Chondrocyte (in vitro differentiated cells): ENCODE measurements at places on chromosomes 6 and 20.
A peak's percentile ranks its signal among the peaks of the same experiment; 100 is the strongest.

GRCh38 chr6:78243519-78243918, 590.7 kb downstream of the MEI4 start:
- no peak overlapping the region for H3K27ac ChIP-seq
- H3K27me3 ChIP-seq, result no peaks in the 10 kb centered on the region
- no peaks in the 10 kb centered on the region for H3K36me3 ChIP-seq
- DNase-seq, result no peak
- H3K4me3 ChIP-seq, result no peak overlapping the region
- H3K4me1 ChIP-seq, result no peaks in the 10 kb centered on the region

DNA sequence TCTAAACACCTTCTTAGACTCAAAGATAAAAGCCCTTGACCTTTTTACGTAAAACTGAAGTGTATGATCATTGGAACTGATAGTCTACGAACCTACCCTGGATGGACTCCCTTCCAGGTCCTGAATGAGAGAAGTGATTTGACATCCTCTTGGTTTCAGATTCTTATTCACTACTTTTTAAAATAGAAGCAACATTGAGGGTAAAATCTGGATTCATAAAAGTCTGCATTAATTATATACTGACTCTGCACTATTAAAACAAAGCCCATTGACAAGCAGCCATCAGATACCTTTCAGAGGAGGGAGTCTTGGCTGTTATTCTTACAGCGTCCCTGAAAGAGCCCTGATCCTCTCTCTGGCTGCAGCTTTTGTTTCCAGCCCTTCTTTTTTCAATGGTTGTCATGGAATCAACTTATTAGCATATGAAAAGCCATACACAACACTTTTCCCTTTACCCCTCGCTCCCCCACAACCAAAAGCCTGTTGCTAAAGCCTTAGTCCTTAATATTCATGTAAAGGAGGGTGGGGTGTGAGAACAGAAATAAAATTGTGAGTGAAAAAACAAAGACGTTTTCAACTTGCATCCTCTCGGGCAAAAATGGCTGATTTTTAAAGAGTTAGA, 270.0 kb upstream of the MARCKS start:
- no peak overlapping the region for H3K4me3 ChIP-seq
- peaks cover 24% of the 10 kb centered on the region for H3K4me1 ChIP-seq
- H3K36me3 ChIP-seq, result no peaks in the 10 kb centered on the region
- no peaks in the 10 kb centered on the region for H3K27me3 ChIP-seq
- no peak overlapping the region for H3K27ac ChIP-seq

DNA sequence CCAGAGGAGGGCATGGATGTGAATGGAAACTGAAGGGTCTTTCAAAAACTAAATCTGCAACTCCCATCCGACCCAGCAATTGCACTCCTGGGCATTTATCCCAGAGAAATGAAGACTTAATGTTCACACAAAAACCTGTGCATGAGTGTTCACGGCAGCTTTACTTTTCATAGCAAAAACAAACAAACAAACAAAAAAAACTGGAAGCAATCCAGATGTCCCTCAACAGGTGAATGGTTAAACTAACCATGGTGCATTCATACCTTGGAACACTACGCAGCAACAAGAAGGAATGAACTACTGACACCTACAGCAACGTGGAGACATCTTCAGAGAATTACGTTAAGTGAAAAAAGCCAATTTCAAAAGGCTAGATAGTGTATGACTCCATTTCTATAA, 32.2 kb downstream of the PMEPA1 start:
- H3K36me3 ChIP-seq, result peaks cover 7% of the 10 kb centered on the region
- DNase-seq, result no peak
- H3K27me3 ChIP-seq, result no peaks in the 10 kb centered on the region
- H3K27ac ChIP-seq, result no peak overlapping the region

- H3K27me3 ChIP-seq, result no peaks in the 10 kb centered on the region
- peaks cover 44% of the 10 kb centered on the region for H3K4me1 ChIP-seq
- H3K4me3 ChIP-seq, result peak overlapping the region; percentile 4
Observed at GRCh38 chr6:35485402-35485877, 11.4 kb downstream of the TEAD3 start.

GRCh38 chr20:15895126-15895525, 678.1 kb downstream of the KIF16B start:
- no peaks in the 10 kb centered on the region for H3K27me3 ChIP-seq
- H3K4me3 ChIP-seq, result no peak overlapping the region
- H3K36me3 ChIP-seq, result no peaks in the 10 kb centered on the region
- H3K4me1 ChIP-seq, result no peaks in the 10 kb centered on the region
- H3K27ac ChIP-seq, result no peak overlapping the region

GRCh38 chr6:17336425-17336824, 55.3 kb downstream of the RBM24 start:
- no peak overlapping the region for H3K4me3 ChIP-seq
- no peaks in the 10 kb centered on the region for H3K36me3 ChIP-seq
- H3K4me1 ChIP-seq, result peaks cover 22% of the 10 kb centered on the region

DNA sequence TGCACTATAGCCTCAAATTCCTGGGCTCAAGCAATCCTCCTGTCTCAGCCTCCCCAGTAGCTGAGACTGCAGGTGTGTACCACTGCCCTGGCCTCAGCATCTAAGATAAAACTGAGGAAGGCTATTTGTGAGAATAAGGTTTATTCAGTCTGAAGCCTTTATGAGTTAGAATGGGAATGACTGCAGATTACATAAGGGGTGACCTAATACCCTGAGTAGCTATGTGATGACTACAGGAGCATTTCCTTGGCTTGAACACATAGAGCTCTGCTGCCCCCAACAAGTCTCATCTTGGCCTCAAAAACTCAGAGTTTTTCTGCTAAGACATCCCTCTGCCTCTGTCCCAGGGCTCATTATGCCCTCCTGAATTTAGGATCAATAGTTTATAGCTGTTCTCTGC, 7.6 kb downstream of the GSS start:
- no peak overlapping the region for H3K27ac ChIP-seq
- no peaks in the 10 kb centered on the region for H3K27me3 ChIP-seq
- H3K4me3 ChIP-seq, result no peak overlapping the region
- H3K4me1 ChIP-seq, result peaks cover 6% of the 10 kb centered on the region
- DNase-seq, result no peak

GRCh38 chr20:35572838-35573237, 31.0 kb downstream of the ERGIC3 start:
- H3K27ac ChIP-seq, result no peak overlapping the region
- H3K4me1 ChIP-seq, result no peaks in the 10 kb centered on the region
- no peak overlapping the region for H3K4me3 ChIP-seq
- H3K27me3 ChIP-seq, result peaks cover 1% of the 10 kb centered on the region

DNA sequence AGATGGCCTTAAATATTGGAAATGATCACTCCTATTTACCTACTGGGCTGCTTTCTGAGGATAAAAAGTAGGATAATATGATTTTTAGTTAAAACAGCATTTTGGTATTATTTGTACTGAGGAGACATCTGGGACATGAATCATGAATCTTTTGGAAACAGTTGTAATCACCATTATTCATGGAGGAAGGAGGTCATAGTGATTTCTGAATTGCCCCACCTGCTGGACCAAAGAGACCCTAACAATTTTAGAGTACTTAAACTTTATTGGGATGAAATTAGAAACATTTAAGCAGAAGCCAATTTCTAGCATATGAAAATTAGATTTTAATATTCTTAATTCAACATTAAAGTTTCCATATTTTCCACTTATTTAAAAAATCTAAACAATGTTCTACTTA, 108.4 kb upstream of the SIM1 start:
- no peak for DNase-seq
- peaks cover 7% of the 10 kb centered on the region for H3K4me1 ChIP-seq
- H3K27ac ChIP-seq, result no peak overlapping the region
- peaks cover 18% of the 10 kb centered on the region for H3K36me3 ChIP-seq
- H3K4me3 ChIP-seq, result no peak overlapping the region

DNA sequence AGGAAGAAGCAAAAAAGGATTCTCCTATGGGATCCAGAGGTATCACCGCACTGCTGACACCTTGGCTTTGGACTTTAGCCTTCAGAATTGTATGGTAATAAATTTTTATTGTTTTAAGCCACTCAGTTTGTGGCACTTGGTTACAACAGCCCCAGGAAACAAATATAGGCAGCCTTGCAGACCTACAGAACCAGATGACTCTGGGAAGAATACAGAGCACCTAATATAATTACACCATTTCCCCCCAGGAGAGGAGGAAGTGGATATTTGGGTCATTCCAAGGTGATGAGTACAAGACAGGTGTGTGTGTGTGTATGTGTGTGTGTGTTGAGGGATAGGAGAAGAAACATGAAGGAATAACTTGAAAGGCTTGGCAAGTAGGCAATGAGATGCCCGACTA, 84.2 kb upstream of the ENPP5 start:
- no peaks in the 10 kb centered on the region for H3K27me3 ChIP-seq
- H3K4me3 ChIP-seq, result no peak overlapping the region
- no peaks in the 10 kb centered on the region for H3K4me1 ChIP-seq
- no peaks in the 10 kb centered on the region for H3K36me3 ChIP-seq
- no peak overlapping the region for H3K27ac ChIP-seq

DNA sequence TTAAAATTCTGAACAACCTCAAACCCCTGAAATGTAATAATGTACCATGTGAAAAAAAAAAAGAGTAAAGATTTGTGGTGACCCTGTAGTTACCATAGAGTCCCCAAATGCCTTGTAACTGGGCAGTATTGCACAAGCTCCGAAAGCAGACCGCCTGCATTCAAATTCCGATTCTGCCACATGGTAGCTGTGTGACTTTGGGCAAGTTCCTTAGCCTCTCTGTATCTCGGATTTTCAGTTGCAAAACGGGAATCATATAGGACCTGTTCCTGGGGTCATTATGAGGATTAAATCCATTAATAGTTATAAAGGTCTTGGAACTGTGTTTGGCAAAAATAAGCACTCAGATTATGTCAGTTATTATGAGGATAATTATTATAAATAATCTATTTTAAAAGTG, 43.6 kb downstream of the TSPYL4 start:
- H3K4me3 ChIP-seq, result no peak overlapping the region
- H3K27ac ChIP-seq, result no peak overlapping the region
- DNase-seq, result no peak
- peaks cover 32% of the 10 kb centered on the region for H3K4me1 ChIP-seq
- H3K27me3 ChIP-seq, result no peaks in the 10 kb centered on the region

DNA sequence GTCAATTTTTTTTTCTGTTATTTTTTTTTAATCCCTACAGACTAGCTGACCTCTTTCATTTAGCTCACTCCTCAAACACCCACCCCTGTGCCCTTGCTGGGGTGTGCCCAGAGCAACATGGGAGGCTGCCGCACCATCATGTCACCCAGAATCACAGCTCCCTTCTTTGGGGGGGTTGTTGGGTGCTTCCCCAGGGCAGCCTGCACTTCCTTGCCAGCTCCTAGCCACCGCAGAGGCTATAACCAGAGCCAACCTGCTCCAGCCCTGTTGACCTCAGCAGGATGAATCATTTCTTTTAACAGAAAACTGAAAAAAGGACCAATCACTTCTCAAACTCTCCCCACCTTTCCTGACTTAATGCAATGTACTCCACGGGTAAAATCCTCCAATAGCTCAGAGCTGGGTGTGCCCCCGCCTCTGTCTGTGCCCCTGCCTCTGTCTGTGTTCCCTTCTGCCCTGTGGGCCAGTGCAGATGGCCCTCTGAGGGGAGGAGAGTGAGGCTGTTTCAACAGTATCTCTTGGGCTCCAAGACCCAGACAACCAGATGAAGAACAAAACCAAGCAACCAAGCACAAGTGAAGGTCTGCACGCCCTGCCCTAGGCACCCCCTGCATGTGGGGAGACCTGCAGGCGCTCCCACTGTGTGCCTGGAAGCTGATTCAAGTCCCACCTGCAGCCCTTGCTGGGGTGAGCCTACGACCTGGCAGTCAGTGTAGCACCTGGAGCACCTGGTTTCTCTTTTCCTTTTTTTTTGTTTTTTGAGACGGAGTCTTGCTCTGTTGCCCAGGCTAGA, 67.7 kb downstream of the PYGB start:
- no peaks in the 10 kb centered on the region for H3K27me3 ChIP-seq
- peak; percentile 58 for DNase-seq
- peak overlapping the region; percentile 12 for H3K27ac ChIP-seq
- no peak overlapping the region for H3K4me3 ChIP-seq
- no peaks in the 10 kb centered on the region for H3K36me3 ChIP-seq

- peaks cover 40% of the 10 kb centered on the region for H3K27me3 ChIP-seq
- DNase-seq, result no peak
- H3K4me3 ChIP-seq, result no peak overlapping the region
- H3K36me3 ChIP-seq, result peaks cover 1% of the 10 kb centered on the region
- no peak overlapping the region for H3K27ac ChIP-seq
- peaks cover 12% of the 10 kb centered on the region for H3K4me1 ChIP-seq
Observed at GRCh38 chr6:138157986-138158638, 3.6 kb upstream of the ARFGEF3 start.

GRCh38 chr6:22026164-22026678, 270.6 kb downstream of the PRL start:
- H3K4me1 ChIP-seq, result peaks cover 27% of the 10 kb centered on the region
- no peak overlapping the region for H3K27ac ChIP-seq
- no peak overlapping the region for H3K4me3 ChIP-seq

GRCh38 chr20:62734326-62734725, 25.7 kb downstream of the NTSR1 start:
- DNase-seq, result no peak
- peaks cover 3% of the 10 kb centered on the region for H3K36me3 ChIP-seq
- no peaks in the 10 kb centered on the region for H3K4me1 ChIP-seq
- H3K27ac ChIP-seq, result no peak overlapping the region

- H3K4me1 ChIP-seq, result peaks cover 19% of the 10 kb centered on the region
- DNase-seq, result no peak
- peak overlapping the region; percentile 95 for H3K4me3 ChIP-seq
- H3K27ac ChIP-seq, result peak overlapping the region; percentile 92
- no peaks in the 10 kb centered on the region for H3K27me3 ChIP-seq
- no peaks in the 10 kb centered on the region for H3K36me3 ChIP-seq
Observed at GRCh38 chr6:70413992-70414494, 735 bp downstream of the FAM135A start.

GRCh38 chr20:35192118-35192872, 20.4 kb downstream of the PROCR start:
- H3K27ac ChIP-seq, result no peak overlapping the region
- H3K36me3 ChIP-seq, result peaks cover 24% of the 10 kb centered on the region
- H3K4me1 ChIP-seq, result no peaks in the 10 kb centered on the region
- peaks cover 6% of the 10 kb centered on the region for H3K27me3 ChIP-seq

- H3K36me3 ChIP-seq, result no peaks in the 10 kb centered on the region
- peaks cover 13% of the 10 kb centered on the region for H3K27me3 ChIP-seq
- H3K4me1 ChIP-seq, result peaks cover 23% of the 10 kb centered on the region
Observed at GRCh38 chr6:41028561-41029412, 10.2 kb downstream of the UNC5CL start.

- H3K4me3 ChIP-seq, result no peak overlapping the region
- no peaks in the 10 kb centered on the region for H3K27me3 ChIP-seq
- peaks cover 15% of the 10 kb centered on the region for H3K4me1 ChIP-seq
- no peak overlapping the region for H3K27ac ChIP-seq
- no peak for DNase-seq
- H3K36me3 ChIP-seq, result peaks cover 15% of the 10 kb centered on the region
Observed at GRCh38 chr6:109770047-109770446, 79.0 kb downstream of the FIG4 start.

GRCh38 chr6:33249732-33250630, 21.7 kb downstream of the VPS52 start:
- DNase-seq, result no peak
- peak overlapping the region; percentile 87 for H3K4me3 ChIP-seq
- peak overlapping the region; percentile 97 for H3K27ac ChIP-seq
- peaks cover 9% of the 10 kb centered on the region for H3K36me3 ChIP-seq

DNA sequence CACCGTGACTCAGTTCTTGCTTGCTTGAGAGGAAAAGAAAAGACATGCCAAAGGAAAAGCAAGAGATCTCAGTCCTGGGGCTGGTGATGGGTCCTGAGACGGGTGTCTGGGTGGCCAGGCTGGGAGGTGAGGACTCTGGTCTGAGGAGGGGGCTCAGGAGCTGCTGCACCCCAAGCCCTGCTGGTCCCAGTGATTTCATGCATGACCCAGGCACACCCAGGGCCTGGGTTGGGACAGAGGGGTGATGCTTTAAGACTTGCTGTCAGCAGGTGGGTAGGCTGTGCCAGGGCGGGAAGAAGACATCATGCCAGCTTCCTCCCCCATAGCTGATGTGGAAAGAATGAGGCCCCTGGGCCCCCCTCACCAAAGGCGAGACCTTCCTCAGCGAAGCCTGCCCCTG, 65.1 kb upstream of the PMEPA1 start:
- H3K27ac ChIP-seq, result no peak overlapping the region
- H3K4me1 ChIP-seq, result peaks cover 37% of the 10 kb centered on the region
- H3K36me3 ChIP-seq, result no peaks in the 10 kb centered on the region
